NCI-H187 (cell line): ENCODE measurements at places on chromosomes 16 and 17.

DNA sequence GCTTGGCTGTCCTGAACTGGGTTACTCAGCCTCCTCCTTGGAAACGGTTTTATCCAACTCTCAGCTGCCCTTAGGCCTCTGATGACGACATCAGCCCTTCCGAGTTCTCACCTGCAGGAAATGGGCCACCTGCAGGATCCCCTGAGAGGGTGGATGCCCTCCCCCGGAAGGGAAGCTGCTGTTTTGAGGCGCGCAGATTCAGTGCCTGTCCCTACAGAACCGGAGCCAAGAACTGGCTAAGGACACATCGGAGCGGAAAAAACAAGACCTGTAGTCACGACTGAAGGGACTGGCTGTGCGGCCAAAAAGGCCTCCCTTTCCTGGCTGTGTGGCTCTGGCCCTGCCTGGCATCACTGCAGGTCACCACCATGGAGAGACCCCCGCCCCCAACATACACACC lies 11.7 kb upstream of the C16orf95 start:
- no peak for DNase-seq

DNA sequence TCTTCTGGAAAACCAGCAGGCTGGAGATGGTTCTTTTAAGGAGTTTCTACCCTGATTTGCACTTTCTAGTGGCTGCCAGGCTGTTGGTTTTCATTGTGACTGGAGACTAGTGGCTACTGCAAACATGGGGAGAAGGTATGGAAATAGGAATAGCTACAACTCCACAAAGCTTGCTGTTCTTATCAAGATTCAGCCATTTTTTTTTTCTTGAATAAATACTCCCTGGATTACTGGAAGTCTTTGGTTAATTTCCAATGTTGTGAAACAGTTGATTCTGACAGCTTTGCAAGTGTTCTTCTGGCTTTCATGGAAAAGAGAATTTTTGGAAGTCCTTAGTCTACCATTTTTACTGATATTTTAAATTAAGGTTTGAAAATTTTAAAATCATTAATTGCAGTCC lies 277.7 kb downstream of the HS3ST3A1 start:
- DNase-seq: no peak

DNA sequence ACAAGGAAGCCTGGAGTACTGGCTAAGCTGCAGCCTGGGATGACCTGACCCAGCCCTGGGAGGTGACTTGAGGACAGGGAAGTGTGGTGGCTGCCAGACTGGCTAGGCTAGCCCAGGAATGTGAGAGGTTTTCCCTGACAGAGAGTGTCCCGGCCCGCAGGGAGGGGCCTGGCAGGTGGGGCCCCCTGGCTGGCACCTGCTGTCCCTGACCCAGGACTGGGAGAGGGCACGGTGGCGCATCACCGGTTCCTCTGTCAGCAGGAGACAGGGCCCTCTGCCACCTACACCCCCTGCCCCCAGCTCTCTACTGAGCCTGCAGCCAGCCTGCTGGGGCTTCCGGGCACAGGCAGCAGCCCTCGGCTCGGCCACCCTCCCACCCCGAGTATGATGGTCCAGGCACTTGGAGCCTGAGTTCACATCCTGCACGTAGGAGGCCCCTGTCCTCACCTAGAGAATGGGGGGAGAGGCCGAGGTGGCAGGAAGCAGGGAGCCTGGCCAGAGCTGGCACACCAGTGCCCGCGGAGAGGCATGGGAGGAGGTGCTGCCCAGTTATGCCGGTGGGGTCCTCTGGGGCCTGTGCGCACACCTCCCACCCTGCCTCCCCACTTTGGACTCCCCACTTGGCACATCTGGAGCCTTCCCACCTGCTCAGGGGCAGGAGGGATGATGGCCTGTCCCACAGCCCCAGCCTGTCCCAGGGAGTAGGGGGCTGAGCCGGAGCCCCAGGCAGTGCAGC lies 528 bp downstream of the PRSS27 start:
- no peak for DNase-seq

DNA sequence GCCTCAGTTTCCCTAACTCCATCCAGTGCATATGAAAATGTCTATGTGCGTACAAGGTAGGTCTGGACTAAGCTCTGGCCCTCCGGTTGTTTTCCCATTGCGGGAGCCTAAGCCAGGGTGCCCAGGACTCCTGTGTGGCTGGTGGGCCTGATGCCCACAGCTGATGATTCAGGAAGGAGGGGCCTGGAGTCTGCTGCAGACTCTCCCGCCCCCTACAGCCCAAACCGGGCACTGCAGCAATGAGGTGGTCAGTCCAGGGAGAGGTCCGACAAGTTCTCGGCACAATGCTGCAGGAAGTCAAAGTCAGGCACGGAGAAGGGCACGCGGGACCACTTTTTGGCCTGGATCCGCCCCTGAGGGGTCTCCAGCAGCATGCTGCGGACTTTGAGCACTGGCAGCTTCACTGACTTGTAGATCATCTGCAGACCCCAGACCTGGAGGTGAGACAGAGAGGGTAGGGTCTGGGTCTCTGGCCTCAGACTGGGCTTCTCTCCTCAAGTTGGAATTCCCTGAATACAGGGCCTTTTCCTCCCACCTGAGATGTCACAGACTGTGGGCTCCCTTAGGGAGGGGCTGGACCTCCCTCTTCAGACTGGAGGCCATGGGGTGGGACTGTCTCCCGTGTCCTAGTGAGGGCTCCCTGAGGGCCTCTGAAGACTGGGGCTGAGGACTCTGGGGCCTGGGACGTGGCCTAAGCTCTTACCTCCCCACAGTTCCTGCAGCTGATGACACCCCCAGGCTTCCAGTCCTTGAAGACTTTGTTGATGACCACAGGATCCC lies 3.4 kb upstream of the ZNF385C start:
- peak; percentile 23 for DNase-seq

GRCh38 chr16:71610447-71610846 lies 15.5 kb upstream of the MARVELD3 start:
- DNase-seq: no peak

- DNase-seq: no peak
Measured at GRCh38 chr17:27241346-27241946, 52.5 kb upstream of the WSB1 start.

DNA sequence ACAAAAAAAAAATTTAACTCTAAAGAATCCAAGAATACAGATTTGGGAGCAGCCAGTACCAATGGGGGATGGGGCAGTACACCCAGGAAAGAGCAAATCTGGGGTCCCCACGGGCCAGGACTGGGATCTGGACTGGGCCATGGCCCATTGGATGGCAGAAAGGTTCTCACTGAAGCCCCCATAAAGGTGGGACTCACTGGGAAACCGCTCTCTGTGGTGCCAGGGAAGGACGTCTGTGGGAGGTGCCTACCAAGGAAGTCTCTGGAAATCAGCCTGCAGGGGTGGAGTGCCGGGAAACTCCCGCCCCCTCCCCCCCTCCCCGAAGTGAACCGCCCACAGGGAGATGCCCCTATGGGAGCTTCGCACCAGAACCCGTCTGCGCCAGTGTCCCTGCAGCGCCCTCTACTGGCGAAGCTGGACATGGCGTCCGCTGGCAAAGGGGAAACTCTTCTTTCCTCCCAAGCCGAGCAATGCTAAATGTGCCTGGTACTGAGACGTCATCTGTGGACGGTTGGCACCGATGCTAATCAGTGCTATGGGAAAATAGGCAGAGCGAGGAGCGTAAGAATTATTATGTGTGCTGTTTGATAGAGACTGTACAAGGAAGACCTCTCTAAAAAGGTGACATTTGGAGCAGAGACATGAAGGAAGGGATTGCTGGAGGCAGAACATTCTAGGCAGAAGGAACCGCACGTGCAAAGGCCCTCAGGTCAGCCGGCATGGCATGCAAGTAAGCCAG lies 671.1 kb downstream of the WWOX start:
- DNase-seq: peak; percentile 3
